ENCODE measurements at places on chromosomes 6 and 20.

- DNase-seq = no peak
Measured at GRCh38 chr20:14334306-14334930, 3.0 kb downstream of the FLRT3 start.

DNA sequence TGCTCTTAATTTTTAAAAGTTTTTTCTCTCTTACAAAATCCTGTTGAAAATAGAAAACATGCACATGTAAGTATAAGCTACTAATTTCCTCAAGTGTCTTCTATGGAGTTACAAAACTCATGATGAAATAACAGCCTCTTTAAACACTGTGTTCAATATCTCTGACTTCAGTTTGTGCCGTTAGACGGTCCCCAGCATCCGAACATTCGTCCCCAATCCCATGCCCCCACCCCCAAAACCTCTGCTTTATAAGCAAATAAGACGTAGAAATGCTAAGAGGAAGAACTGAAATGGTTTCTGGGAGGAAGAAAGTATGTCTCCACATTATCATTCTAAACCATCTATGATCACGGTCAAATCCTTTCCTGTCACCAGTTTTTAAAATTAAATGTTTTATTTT lies 31.7 kb upstream of the MYB start:
- no peak for DNase-seq

DNA sequence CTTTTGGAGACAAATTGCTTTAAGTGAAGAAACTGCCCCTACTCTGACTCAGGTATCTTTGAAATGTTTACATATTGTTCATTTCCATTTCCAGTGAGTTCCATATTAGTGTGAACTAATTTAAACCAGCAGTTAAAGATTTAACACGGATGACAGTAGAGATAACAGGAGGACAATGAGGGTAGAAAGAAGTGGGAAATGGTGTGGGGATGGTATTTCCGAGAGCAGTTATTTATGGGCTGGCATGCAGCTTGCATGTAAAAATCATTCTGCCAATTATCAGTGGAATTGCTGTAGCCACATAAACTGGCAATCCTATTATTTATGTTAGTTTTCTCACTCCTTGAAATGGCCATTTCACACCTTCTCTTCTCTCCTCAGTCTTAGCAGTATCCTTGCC lies 8.6 kb upstream of the ADGRF5 start:
- DNase-seq = no peak

DNA sequence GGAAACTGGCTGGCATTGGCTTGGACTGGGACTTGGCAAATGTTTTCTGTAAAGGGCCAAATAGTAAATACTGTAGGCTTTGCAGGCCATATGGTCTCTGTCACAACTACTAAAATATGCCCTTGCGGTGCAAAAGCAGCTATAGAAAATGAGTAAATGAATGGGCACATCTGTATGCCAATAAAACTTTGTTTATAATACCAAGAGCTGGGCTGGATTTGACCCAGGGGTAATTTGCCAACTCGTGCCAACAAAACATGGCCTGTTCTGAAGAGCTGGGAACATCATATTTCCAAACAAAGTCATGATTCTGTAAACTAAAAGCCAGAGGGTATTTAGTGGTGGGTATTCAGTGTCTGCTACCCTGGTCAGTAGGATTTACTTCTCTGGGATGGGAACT lies 320.1 kb upstream of the SOX4 start:
- DNase-seq = no peak

GRCh38 chr20:33653218-33653899 lies 8.8 kb upstream of the C20orf144 start:
- DNase-seq = peak; percentile 67

DNA sequence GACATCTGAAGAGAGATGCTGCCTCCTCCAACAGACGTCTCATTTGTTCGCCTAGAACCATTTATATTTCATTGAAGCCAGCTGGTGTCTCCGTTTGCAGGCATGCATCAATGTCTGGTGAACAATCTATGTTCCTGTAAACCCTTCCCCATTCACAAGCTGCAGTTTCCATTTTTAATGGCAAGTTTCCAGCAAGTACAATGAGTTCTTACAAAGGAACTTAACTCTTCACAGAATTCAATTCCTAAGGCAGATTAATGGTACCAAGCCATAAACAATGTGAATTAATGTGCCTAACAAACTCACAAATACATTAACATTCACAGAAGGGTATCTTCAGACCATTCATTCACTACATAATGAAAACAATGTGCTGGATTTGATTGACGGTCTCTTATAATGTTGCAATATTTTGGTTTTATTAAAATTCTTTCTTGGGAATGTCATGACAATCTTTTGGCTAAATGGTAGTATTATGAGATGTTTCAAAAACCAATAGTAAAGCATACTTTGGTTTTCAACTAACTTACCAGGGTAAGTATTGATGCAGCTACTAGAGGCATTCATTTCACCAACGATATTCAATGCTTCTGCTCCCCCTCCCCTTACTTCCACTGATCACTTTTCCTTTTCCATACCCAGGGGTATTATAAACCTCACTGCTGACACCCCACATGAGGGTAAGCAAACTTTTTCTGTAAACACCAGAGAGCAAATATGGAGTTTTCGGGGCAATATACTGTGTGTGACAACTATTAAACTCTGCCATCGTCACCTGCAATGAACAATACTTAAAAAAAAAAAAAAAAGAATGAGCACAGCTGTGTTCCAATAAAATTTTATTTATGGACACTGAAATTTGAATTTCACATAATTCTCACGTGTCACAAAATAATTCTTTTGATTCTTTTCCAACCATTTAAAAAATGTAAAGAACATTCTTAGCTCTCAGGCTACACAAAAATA lies 4.2 kb downstream of the AKIRIN2 start:
- DNase-seq = no peak

DNA sequence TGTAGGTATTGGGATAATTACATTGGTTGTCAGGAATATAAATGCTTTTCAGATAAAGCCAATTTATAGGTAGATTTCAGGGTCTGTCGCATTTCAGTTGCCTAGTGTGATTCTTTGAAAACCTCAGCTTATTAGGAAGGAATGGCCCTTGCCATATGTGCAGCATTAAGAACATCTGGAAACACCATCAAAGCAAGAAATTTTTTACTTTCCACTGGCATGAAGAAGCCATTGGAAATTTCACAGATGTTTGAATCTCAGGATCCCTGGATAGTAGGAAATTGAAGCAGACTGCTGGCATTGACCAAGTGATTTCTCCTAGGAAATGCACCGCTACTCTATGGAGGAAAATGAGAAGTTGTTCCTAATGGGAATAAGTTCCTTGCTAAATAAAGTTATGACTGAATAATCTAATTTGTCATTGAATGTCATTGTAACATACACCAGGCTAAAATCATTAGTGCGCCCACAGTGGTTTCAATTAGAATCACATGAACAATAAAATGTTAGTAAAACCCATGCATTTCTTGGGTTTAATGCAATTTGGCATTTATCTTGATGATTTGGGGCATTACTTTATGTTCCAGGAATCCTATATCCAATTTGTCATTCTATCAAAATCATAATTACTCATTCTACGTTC lies 950.1 kb downstream of the EPHA7 start:
- no peak for DNase-seq

DNA sequence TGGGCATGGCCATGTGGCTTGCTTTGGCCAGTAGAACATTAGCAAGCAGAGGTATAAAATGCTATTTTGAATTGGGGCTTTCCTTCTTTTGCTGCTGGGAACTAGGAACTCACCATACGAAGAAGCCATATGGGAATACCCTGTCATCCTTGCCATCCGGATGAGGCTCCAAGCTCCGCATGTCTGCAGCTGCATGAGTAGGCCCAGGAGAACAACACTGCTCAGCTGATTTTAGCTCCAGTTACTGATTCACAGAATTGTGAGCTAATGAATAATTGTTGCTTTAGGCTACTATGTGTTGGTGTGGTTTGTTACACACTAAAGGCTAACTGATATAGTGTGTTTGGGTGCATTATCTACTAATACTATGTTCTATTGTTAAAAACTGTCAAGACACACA lies 2.7 kb upstream of the PLCB4 start:
- no peak for DNase-seq

DNA sequence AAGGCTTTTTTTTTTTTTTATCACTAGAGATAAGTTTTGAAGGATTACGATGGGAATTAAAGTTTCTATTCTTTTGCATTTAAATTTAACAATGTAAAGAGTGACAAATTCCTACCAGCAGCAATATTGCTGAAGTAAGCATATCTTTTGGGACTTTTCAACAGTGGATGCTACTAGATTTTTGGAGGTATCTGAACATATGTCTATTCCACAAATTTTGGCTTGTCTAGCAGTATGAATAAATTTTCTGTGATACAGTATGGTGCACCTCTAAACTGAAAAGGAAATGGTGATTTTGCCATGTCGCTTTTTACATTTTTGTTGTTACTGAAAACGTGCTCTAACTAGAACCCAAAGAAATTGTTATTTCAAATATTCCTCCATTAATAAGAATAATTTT lies 368.3 kb upstream of the MANEA start:
- no peak for DNase-seq

GRCh38 chr6:454148-454991 lies 62.8 kb downstream of the IRF4 start:
- DNase-seq = no peak

GRCh38 chr6:14354919-14355572 lies 237.5 kb downstream of the CD83 start:
- peak; percentile 74 for DNase-seq

DNA sequence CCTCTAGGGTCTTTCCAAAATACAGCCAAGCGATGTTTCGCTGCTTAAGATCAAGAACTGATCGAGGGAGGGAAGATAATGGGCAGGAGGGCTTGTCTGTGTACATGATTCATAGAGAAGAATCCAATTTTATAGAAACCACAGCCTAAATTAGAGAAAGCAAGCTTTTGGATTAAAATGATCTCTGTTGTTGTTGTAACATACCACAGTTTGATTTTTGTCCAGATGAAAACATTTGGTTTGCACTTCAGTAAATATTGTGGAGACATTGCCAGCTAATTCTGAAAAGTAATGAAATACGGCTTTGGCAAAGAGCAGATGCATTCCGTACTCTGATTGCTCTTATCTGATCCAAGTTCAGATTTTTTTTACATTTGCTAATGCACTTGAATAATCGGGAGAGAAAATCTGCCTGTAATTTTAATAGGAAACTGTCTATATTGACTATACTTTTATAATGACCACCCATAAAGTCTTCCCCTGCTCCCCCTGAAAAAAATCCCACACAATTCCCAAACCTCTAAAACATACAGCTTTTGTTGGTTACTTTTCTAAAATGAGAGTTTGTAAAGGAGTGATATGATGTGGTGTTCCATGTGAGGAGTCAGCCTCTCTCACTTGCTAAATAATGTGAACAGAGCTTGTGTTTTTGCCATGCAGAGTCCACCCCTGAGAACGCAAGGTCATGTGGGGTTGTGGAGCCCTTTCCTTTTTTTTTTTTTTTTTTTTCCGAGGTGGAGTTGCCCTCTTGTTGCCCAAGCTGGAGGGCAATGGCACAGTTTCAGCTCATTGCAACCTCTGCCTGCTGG lies 199.9 kb downstream of the DTNBP1 start:
- DNase-seq = no peak

DNA sequence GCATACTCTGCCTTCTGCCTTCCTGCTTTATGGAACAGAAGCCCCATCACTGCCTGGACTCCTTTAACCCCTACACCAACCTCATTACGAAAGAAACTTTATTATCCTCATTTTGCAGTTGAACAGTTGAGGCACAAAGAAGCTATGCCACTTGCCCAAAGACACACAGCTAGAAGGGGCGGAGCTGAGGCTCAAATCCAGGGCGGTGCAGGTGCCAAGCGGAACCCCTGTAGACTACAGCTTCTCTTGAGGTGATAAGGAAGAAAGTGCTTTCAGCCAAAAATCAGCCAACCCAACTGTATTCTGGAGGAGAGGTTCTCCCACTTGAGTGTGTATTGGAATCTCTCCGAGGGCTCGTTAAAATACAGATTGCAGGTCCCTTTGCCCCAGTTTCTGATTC lies 90.5 kb downstream of the PRND start:
- DNase-seq = no peak

- DNase-seq = no peak
Measured at GRCh38 chr6:25337431-25337830, 58.3 kb downstream of the CARMIL1 start.

DNA sequence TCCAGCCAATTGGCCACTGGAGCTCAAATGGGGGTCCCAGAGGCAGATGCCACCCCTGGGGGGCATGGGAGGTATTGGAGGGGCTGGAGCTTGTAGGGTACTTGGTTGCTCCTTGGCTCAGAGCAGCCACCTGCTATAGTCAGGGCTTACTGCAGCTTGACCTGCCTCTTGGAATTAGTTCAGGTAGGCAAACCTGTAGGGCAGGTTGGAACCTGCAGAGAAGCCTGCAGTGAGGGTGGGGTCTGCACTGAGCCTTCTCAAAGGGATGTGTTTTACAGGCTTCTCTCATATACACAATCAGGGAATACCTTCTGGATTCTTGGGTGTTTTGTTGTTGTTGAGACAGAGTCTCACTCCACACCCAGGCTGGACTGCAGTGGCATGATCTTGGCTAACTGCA lies 94.2 kb upstream of the MYL9 start:
- no peak for DNase-seq

GRCh38 chr20:50558483-50558925 lies 48.3 kb downstream of the PTPN1 start:
- no peak for DNase-seq

- no peak for DNase-seq
Measured at GRCh38 chr20:35840421-35840820, 68.6 kb downstream of the PHF20 start.

- DNase-seq = no peak
Measured at GRCh38 chr20:35135867-35136586, 11.1 kb downstream of the EDEM2 start.

DNA sequence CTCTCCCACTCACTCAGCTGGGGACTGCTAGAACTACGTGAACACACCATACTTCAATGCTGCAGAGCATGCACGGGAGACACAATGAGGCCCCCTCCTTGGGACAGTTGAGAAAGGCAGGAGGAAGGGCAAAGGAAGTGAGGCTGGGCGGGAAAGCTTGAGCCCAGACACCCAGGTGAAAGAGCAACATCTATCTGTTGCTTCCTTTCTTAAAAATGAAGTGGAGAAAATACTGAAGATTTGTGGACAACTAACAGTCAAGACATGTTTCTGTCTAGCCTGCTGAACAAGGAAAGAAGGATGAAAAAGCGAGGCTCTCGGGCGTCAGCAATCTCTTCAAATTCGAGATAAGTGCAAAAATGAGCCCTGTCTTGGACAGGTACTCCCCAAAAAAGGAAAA lies 3.0 kb upstream of the NNAT start:
- no peak for DNase-seq

DNA sequence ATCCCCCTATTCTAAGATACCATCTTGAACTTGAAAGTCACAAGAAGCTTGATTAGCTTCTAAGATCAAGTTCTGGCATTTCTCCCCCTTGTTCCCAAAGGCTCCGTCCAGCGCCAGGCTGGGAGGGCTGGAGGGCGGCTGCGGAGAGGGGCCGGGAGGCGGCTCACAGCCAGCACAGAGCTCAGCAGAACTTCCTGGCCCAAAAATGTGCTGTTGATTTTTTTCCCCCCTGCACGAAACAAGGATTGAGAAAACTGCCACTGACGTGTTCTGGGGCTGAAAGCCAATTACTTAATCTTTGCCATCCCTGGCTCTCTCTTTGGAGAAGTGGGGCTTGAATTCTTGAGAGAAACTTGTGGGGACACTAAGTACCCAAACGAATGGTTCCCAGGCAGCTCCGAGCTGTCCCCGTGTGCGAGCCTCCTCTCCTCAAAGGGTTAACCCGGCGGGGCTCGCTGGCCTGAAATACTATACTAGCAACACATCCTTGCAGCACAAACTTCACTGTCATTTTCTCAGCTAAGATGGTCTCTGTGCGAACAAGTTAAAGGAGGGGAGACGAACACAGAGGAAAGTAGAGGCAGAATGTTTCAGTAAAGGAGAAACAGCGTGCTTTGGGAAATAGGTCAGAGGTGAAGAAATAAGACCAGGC lies 452 bp downstream of the TRAF3IP2 start:
- peak; percentile 89 for DNase-seq

GRCh38 chr6:125149256-125150144 lies 4.1 kb upstream of the TPD52L1 start:
- DNase-seq = no peak
